H9 (cell line): ENCODE measurements at places on chromosomes 4 and X.
A peak's percentile ranks its signal among the peaks of the same experiment; 100 is the strongest.

DNA sequence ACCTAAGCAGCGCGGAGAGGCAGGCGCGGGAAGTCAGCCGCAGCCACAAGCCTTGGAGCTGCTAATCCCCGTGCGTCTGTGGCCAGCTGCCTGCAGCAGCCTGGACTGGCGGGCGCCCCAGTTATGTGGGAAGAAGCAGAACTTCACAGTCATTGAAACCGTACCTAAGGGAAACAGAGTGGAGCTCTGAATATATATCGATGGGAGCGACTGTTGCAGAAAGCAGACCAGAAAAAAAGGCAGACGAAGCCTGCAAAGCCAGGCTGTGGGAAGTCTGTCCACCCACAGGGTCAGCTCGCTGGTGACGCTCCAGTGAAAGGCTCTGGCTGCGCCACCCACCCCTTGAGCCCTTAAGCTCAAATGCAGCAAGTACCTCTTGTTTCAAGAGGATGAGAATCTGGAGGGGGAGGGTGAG lies 24.7 kb downstream of the KCNE5 start:
- DNase-seq: peak; percentile 40

DNA sequence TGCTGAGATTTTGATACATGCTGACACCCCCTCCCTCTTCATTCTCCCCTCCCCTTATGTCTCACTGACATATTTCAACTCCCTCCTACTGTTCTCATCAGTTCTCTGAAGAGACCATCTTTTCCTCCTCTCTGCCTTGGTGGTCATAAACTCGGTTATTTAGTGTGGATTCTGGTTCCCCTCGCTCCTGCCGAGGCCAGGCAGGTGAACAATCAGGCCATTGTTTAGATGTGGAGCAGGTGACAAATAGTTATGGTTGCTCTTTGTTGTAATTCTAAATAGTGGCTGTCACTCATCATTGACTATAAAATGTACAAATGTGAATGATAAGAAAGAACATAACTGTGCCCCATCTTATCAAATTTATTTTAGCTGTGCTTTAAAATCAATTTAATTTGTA lies 324.6 kb downstream of the BCOR start:
- no peak for DNase-seq

- DNase-seq: no peak
These were observed 3.4 kb upstream of the USP53 start for GRCh38 chr4:119209077-119209476.

DNA sequence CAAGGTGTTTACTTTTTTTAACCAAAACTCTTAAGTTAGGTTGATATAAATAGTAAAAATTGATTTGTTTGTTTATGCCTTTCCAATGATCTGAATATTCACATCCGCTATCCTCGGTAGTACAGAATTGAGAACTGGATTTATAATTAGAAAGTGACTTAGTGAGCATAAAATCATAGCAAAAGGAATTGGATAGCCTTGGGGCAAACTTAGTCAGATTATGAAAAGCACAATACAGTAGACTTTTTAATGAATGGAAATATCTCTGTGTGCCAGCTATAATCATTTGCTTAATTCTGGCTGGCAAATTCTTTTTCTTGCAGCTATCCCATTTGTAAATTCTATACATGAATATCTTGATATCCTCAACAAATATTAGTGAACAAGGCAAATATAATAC lies 713.5 kb downstream of the ADGRL3 start:
- DNase-seq: no peak

DNA sequence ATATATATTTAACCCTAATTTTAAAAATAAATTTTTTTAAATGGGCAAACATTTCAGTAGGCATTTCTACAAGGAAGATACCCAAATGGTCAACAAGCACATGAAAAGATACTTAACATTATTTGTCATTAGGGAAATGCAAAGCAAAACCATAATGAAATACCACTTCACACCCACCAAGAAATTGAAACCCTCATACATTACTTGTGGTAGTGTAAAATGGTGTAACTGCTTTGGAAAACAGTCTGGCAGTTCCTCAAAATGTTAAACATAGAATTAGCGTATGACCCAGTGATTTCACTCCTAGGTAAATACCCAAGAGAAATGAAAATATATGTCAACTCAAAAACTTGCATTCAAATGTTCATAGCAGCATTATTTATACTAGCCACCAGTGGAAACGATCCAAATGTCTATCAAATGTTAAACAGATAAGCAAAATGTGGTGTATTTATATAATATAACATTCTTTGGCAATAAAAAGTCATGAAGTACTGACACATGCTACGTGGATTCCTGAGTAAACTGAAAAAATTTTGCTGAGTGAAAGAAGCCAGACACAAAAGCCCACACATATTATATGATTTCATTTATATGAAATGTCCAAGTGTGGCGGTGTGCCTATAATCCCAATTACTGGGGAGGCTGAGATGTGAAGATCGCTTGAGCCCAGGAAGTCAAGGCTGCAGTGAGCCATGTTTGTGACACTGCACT lies 16.6 kb downstream of the TRIM2 start:
- no peak for DNase-seq

DNA sequence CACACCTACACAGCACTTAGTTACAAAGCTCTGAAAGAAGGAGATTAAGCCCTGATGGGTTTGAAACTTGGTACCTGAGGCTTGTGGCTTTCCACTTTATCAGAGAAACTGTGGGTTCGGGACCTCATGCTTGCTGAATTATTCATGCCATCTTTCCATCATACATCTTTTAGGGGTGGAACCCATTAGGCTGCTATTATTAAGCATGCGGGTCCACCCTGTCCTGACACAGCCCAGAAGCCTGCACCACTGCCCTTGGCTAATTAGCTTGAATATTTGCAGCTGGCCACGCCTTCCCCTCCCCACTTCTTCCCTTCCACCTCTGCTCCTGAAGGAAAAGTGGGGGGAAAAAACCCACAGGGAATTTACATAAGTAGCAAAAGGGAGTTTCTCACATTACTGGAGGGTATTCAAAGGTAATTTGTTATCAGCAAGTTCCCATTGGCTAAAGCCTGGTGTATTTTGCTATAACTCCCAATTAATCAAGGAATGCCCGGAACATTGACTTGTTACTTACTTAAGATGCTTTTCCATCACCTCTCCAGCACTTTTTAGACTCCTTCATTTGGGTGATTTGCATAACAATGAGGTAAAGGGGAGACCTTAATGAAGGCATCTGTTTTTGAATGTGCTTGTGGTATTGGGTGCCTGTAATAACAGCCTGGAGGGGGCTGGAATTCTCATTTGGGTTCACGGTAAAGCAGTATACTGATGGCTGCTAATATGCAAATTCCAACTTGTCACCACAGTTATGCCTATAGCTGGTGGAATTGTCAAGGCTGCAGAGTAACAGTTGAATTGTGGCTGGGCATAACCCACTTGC lies 231.7 kb upstream of the GATB start:
- no peak for DNase-seq

DNA sequence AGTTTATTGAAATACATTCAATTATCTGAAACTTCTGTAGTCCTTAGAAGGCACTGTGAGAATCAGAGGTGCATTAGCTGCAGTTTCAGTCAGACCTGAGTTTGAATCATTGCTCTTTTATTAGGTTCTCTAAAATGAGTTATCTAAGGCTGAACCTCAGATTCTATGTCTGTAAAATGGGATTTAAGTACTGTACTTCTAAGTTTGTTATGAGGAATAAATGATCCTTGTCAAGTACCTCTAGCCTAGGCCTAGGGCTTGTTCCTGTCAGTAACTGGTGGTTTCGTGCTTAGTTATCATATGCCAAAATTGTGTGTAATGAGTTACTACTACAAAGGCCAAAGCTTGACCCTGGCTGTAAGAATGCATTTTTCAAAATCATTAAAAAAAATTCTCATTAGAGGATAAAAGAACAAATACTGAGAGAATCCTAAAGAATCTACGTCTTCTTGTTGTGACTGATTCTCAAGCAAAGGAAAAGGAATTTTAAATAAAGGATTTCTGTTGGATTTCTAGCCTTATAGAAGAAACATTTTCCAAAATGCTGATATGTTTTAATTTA lies 65.8 kb downstream of the SLIT2 start:
- no peak for DNase-seq

DNA sequence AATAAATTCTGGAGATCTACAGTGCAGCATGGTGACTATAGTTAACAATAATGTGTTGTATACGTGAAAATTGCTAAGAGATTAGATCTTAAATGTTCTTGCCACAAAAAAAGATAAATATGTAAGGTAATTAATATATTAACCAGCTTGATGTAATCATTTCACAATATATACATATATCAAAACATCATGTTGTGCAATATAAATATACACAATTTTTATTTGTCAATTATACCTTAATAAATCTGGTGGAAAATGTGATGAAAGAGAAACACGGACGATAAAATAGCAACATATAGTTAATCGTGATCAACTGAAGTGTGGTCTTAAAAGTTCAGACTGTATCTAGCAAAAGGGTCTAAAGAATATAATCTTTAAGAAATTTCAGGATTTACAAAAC lies 16.5 kb upstream of the NDNF start:
- no peak for DNase-seq

DNA sequence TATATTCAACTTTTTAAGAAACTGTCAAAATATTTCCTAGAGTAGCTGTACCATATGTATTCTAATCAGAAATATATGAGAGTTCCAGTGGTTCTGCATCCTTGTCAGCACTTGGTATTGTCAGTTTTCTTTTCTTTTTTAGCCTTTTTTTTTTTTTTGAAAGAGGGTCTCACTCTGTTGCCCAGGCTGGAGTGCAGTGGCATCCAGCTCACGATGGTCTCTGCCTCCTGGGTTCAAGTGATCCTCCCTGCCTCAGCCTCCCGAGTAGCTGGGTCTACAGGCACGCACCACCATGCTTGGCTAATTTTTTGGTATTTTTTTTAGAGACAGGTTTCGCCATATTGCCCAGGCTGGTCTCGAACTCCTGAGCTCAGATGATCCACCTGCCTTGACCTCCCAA lies 79.1 kb downstream of the ZFX start:
- no peak for DNase-seq
